ENCODE measurements at places on chromosomes 12 and 14. TPM values are rescaled to one million over a fixed set of nuclear protein-coding genes. Genes with fewer than 3 reads are reported as not detected.

GRCh38 chr12:51318846-51319599, 5.0 kb downstream of the BIN2 start:
- no peak for DNase-seq

GRCh38 chr14:75170772-75171171, 5.6 kb downstream of the TMED10 start:
- no peak for DNase-seq

GRCh38 chr12:12560587-12561370, 1.9 kb downstream of the DUSP16 start:
- DNase-seq, result peak; percentile 89

The DNAJC22 gene
- 0.17 TPM for total RNA-seq

DNA sequence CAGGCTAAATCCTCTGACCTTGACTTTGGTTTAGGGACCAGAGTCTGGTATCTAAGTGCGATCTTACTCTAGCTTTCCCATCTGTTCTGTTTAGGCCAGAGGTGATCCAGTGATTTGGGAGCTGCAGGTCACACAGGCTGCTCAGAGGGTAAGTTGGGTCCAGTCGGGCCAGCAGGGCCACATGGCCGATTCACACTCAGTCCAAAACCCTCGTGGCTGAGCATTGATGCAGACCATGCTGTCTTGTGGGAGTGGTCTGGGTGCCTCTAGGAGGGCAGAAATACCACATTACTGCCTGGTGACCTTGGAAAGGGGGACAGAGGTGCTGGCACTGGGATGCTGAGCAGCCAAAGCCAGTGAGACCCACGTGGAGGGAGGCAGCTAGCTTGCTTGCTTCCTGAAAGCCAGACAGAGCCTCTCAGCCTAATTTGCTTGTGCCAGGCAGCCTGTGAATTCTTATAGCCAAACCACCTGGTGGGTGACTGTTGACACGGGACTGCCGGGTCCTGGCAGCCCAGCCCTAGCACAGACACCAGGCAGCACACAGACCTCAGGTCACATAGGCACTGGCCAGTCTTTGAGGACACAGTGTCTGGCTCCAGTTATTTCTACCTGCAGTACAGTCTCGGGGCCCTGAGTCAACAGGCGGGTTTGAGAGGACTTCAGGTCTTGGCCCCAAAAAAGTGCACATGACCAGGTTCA, 31.7 kb downstream of the ESRRB start:
- no peak for DNase-seq

DNA sequence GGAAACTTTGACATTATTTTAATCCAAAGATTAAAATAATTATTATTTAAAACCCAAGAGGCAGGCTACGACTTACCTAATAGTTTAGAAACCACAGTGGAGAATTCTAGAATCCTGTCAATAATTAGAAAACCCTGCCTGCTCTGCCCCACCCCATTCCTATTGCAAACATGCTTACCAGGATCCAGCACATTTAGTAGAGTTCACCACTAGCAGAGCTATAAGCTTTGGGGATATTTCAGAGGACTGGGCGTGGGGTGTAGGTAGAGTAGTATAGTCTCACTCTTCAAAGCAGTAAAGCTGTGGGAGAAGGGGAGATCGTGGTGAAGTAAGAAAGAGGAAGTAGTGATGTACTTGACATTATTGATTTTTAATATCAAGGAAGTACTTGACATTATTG, 100.3 kb downstream of the FIGNL2 start:
- DNase-seq, result no peak

- no peak for DNase-seq
Observed at GRCh38 chr12:115979851-115980250, 297.6 kb downstream of the MED13L start.

The KRT75 gene
- total RNA-seq, result 26.5 TPM

The CIROP gene
- not detected for total RNA-seq

The RNASE1 gene
- total RNA-seq, result not detected

DNA sequence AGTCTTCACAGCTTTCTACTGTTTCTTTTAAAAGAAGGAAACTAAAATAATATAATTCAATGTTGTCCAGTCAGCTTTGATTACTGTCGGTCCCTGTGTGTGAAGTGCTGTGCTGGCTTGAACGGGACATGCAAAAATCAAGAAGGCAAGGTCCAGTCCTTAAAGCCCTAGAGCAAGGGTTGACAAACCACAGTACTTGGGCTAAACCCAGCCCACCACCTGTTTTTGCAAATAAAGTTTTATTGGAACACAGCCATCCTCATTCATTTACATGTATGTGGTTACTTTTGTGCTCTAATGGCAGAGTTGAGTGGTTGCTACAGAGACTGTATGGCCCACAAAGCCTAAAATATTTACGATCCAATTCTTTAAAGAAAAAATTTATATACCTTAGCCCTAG, 41.2 kb upstream of the TCL1B start:
- no peak for DNase-seq

DNA sequence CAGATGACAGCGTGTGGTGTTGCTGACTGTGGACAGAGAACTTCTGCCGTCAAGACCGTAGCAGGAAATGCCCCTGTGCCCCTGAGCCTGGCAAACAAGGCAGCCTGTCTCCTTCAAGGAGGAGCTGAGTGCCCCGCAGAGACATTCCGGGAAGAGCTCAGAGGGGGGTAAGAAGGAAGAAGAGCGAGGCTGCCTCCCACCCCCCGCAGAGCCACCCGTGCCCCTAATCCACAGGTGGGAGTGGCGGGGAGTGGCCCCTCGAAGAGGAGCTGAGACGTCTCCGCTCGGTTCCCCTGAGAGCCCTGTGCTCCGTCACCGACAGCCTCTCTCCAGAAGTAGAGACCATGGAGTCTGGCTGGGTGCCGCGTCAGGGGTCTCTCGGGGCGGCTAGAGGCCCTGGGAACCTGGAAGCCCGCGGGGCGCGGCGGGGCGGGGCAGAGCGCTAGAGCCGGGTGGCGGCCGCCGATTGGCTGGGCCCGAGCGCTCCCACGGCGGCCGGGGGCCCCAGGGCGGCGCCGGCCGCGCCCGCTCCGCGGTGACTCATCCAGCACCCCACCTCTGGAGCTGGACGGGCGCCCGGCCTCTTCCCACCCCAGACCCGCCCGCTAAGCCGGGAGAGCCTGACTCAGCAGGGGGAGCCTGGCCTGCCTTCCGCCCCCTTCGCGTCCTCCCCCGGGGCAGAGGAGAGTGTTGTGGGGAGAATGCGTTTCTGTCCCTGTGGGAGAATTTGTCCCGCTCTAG, 25.2 kb upstream of the KRT78 start:
- peak; percentile 97 for DNase-seq

The EPYC gene
- not detected for total RNA-seq

GRCh38 chr14:74875941-74876913, at the start of gene PROX2:
Gene PROX2 (minus strand): TSS chr14:74876145. CDS start chr14:74863834, 12,311 bp downstream.
- DNase-seq, result no peak

The OR6C75 gene
- not detected for total RNA-seq

DNA sequence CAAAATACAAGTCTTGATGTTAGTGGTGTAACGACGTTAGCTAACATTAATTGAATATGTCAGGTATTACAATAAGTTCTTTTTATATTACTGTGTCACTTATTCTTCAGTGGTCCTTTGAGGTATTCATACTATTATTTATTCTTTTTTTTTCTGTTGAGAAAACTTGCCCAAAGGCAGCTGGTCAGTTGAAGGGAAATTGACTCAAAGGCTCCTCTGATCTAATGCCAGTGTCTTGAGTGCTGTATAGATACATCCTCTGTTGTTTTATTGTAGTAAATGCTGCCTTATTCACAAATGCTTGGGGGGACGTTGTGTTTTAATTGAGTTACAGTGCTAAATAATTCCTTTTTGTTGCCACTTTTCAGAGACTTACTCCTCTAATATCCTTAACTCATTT, 23.0 kb downstream of the SCYL2 start:
- no peak for DNase-seq

The SSTR1 gene
- under 0.01 TPM for total RNA-seq

DNA sequence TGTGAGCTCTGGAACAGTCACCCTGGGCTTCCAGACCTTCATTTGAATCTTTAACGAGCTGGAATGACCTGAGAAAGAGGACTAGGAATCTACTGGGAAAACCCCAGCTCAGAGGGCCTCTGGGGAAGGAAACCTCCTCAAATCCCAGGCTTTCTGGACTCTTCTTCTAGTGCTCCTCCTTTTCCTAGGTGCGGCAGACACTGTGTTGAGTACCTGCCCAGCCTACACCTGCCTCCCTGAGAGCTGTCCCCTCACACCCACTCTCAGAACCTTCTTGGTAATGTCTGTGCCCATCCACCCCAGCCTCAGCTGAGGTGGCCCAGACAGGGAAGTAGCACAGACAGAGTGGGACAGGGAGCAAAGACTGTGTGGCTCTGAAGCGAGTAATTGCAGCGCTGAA, 47.9 kb upstream of the TMEM263 start:
- no peak for DNase-seq

GRCh38 chr14:34093883-34094282, 143.0 kb upstream of the EGLN3 start:
- DNase-seq, result no peak

DNA sequence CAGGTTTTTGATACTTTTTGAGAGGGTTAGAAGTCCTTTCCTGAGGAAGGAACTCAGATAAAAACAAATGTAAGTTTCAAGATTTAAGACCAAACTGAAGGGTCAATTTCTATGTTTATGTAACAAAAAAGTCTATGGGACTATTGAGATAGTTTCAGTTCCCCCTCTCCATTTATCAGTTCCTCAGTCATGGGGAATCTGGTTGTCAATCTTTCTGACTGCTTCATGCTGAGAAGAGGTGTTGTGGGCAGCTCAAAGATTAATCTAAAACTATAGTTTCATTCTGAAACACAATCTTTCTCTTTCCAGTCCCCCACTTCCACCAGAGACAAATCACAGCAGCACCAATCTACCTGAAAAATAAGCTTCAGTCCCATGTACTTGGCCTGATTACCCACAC, 93.7 kb downstream of the KCNMB4 start:
- no peak for DNase-seq

GRCh38 chr12:41576925-41577324, 388.8 kb downstream of the PDZRN4 start:
- no peak for DNase-seq

DNA sequence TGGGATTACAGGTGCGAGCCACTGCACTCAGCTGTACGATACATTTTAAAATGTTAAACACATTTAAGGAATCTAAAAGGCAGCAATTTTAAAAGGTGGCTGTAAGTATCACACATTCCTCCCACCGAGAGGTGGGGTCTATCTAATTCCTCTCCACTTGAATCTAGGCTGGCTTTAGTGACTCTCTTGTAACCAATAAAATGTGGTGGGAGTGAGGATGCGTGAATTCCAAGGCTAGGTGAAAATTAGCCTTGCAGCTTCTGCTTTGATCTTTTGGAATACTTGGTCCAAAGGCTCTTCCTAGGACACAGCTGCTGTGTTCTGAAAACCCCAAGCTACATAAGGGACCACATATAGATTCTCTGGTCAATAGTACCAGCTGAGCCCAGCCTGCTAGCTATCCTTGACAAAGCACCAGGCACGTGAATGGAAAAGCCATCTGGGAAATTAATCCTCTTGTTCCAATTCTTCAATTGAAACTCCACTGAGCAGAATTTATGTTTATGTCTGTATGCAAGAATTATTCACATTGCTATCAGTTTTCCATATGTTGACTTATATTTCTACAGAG, 8.8 kb upstream of the GPRC5D start:
- no peak for DNase-seq

GRCh38 chr14:67856827-67857226, 37.2 kb downstream of the RAD51B start:
- no peak for DNase-seq

- DNase-seq, result no peak
Observed at GRCh38 chr14:63647696-63648410, 6.2 kb upstream of the WDR89 start.

DNA sequence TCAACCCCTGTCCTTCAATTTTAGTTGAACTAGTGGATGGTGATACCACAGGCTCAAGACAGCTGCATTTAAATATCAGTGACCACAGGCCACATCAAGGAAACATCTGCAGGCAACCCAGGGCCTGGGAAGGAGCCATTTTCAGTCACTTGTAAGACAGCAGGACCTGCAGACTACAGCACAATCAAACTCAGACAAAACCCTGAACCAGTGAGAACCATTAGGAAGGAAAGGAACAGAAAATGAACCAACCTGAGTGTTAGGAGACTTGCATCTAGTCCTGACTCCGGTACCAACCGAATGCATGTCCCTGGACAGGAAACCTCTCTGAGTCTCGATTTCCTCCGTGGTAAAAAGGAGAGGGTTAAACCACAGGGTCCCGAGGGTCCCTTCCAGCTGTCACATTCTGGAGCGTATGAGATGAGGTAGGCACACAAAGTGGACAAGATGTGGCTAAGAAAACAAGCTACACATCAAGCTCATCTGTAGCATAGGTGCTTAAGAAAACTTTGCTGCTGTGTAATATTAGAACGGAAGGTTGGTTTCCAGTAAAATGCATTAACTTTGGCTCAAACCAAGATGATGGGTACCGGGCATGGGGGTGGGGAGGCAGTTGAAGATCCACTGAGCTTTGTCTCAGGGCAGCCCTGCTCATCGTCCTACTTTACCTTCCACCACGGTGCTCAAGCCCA, 1.6 kb upstream of the CDKN1B start:
- DNase-seq, result no peak

- peak; percentile 61 for DNase-seq
Observed at GRCh38 chr14:68442828-68443629, 349.8 kb downstream of the ZFP36L1 start.

The RHOJ gene
- 3.0 TPM for total RNA-seq

GRCh38 chr12:43131301-43131700, 420.7 kb downstream of the ADAMTS20 start:
- DNase-seq, result no peak

GRCh38 chr12:74963304-74963703, 246.3 kb downstream of the KCNC2 start:
- DNase-seq, result no peak

DNA sequence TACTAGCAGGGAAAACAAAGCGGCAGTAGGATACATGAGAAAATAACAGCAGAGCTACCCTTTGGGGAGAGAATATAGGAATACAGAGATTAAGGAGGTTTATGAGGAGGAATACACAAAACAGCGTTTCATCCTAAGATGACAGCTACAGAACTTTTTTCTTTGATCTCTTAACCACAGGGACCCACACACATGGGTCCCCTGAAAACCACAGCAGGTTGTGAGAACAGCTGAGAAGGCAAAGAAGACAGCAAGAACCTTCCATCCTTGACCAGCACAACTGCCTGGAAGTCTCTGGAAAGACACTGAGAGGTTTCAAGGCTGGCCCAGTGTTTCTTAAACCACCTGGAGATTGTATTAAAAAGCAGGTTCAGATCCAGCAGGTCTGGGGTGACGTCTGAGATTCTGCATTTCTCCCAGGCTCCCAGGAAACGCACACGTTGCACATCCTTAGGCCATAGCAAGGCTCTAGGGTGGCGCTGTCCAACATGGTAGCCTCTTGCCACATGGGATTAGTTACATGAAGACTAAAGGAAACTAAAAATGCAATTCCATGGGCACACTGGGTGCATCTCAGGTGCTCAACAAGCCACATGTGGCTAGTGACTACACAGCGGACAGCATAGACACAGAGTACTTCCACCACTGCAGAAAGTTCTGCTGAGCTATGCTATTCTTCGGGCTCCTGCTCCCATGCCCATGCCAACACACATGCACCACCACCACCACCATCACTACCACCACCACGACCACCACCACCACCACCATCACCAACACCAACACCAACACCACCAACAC, 92.3 kb downstream of the FOXN3 start:
- no peak for DNase-seq

Measured in mammary epithelial cell (primary cell).